ENCODE measurements at places on chromosomes 2 and 18. TPM values are rescaled to one million over a fixed set of nuclear protein-coding genes. Genes with fewer than 3 reads are reported as not detected.

SLC8A1 gene
- 1.4 TPM for total RNA-seq

CLEC4F gene
- 1.4 TPM for total RNA-seq

DSC2 gene
- total RNA-seq = 0.40 TPM

IL18R1 gene
- total RNA-seq = 42.9 TPM

EFR3B gene
- not detected for total RNA-seq

RPRM gene
- not detected for total RNA-seq

POTEI gene
- total RNA-seq = not detected

RESP18 gene
- not detected for total RNA-seq

ITGA6 gene
- total RNA-seq = 38.3 TPM

CKAP2L gene
- 1.2 TPM for total RNA-seq

MAPK4 gene
- not detected for total RNA-seq

IL18RAP gene
- 136 TPM for total RNA-seq

IL36B gene
- not detected for total RNA-seq

DGKD gene
- 299 TPM for total RNA-seq

EN1 gene
- not detected for total RNA-seq

GAL3ST2 gene
- not detected for total RNA-seq

FBXO48 gene
- total RNA-seq = 1.1 TPM

REG3A gene
- total RNA-seq = not detected

FOXI3 gene
- total RNA-seq = not detected

LIPG gene
- not detected for total RNA-seq

IL1RL1 gene
- total RNA-seq = 2.2 TPM

LRRTM4 gene
- not detected for total RNA-seq

KLHL41 gene
- total RNA-seq = not detected

MDH1B gene
- not detected for total RNA-seq

ITGB6 gene
- not detected for total RNA-seq

HDHD2 gene
- total RNA-seq = 36.2 TPM

MAB21L4 gene
- not detected for total RNA-seq

UPP2 gene
- total RNA-seq = not detected

PPP1R1C gene
- total RNA-seq = not detected

SALL3 gene
- total RNA-seq = not detected

DPYSL5 gene
- total RNA-seq = not detected

HJURP gene
- 0.87 TPM for total RNA-seq

BCL2 gene
- total RNA-seq = 33.4 TPM

Measured in natural killer cell (primary cell).